SK-MEL-5 (cell line): ENCODE measurements at places on chromosomes 4 and X.
A peak's percentile ranks its signal among the peaks of the same experiment; 100 is the strongest.

DNA sequence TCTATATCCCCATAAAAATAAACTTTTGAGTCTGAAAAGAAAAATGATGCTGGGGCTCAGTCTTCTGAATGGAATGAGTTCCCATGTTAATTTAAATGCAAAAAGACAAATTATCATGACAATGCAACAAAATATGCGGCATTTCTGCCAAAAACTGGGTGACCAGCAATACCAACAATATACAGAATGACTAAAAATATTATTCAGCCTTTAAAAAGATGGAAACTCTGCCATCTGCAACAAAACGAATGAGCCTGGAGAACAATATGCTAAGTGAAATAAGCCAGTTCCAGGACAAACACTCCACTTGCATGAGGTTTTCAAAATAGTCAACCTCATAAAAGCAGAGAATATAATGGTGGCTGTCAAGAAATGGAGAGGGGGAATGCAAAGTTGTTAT is 558.5 kb downstream of the IL15 start:
- DNase-seq, result no peak

DNA sequence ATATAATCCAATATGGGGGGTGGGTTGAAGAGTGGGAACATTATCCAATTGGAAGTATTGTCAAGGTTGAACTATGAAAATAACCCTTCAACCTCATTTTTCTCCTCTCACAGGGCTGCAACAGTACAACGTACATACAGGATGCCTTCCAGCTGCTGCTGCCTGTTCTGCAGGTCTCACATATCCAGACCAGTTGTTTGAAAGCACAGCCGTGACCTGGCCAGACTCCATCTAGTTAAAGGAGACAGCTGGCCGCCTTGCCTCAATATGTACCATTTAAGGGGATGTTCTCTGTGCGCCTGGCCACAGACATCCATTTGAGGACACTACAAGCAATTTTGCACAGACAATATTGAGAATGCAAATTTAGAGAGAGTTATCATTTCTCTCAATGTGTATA is 75.7 kb downstream of the FAM114A1 start:
- DNase-seq, result no peak

- no peak for DNase-seq
Measured at GRCh38 chr4:5956285-5957021, 61.8 kb downstream of the C4orf50 start.

DNA sequence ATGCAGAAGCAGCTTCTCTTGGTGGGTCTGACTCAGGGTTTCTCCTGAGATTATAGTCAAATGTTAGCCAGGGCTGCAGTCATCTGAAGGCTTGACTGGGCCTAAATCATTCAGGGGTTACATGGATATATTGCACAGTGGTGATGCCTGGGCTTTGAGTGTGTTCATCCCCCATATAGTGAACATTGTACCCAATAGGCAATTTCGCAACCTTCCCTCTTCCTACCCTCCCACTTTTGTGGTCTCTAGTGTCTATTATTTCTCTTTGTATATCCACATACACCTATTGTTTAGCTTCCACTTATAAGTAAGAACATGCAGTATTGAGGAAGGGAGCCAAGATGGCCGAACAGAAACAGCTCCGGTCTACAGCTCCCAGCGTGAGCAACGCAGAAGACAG is 90.3 kb upstream of the CAMK2D start:
- DNase-seq, result no peak

DNA sequence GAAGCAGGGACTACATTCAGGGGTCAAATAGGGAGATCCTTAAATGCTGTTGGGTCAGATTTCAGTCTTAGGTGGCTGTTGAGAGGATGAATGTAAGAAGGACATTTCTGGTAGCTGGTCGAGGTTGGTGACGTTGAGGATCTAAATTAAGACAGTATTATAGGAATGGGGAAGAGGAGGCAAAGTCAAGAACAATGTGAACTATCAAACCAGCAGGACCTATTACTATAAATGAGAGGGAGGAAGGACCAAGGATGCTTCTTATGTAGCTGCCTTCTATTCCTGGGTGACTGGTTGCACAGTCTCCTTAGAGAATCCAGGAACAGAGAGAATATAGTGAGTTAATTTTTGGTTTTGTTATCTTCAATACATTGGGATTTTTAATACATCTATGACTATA is 118.5 kb upstream of the BMPR1B start:
- DNase-seq, result no peak

DNA sequence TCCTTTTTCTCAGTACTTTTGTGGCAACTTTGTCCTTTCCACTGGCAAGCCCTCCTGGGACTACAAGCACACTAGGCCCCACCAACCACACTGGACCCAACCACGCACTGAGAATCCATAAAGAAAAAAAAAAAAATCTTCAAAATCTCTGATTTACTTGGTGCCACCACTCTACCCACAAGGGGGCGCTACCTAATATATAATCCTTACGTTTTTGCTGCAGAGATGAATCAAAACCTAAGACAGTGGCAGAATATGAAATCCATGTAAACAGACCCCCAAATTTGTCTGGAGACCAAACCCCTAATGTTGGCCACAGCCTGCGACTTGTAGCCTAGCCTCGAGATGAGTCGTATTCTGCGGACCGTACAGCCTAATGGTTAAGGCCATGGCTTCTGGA is 63.5 kb upstream of the ARHGAP36 start:
- peak; percentile 51 for DNase-seq

- DNase-seq, result no peak
Measured at GRCh38 chrX:19958552-19959486, 32.0 kb downstream of the BCLAF3 start.

DNA sequence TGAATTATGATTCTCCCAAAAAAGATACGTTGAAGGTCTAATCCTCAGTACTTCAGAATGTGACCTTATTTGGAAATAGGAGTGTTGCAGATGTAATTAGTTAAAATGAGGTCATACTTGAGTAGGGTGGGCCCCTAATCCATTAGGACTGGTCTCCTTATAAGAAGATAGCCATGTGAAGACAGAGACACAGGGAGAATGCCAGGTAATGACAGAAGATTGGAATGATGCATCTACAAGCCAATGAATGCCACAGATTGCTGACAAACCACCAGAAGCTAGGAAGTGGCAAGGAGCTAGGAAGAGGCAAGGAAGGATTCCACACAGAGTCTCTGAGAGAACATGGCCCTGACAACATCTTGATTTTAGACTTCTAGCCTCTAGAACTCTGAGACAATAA is 7.4 kb upstream of the RPS6KA3 start:
- DNase-seq, result no peak

DNA sequence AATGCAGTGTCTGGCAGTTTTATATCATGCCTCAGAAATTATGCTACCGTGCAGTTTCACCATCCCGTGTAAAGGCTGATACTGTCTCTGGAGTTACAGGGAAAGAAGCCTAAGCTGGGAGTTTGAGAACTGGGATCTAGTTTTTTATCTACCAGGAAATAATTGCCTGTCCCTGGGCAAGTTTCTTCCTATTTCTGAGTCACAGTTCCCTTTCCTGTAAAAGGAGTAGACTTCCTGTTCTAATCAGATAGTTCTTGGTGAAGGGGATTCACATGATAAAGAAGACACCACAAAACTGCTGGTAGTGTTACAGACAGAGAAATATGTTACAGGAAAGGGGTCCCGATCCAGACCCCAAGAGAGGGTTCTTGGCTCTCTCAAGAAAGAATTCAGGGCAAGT is 17.1 kb downstream of the HERC3 start:
- DNase-seq, result no peak

- no peak for DNase-seq
Measured at GRCh38 chr4:188429965-188430364, 290.7 kb downstream of the TRIML1 start.

DNA sequence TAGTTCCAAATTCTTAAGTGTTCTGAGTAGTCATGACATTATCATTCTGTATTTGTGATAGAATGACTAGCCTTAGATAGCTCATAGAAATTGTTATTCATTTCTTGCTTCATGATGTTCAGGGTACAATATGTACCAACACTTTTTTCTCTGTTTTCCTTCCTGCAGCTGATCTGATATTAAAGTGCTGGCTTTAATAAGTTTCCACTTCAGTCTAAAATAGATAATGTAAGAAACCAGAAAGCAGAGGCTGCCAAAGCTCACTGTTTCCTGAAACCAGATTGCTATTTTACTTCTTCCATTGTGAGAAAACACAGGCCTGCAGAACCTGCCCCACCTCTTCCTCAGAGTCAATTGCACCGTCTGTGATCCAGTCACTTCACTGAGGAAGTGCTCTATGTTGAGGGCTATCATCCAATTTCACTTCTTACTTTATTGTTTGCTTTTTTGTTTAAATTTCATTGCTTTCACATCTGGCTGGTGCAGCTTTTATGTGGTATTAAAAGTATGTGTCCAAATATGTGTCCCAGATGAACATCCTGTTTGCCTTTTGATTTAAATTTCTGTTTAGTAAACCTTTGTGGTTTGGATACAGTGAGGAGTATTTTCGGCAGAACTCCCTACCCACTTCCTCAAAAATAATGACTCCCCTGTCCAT is 652.1 kb downstream of the ANKRD50 start:
- DNase-seq, result no peak

DNA sequence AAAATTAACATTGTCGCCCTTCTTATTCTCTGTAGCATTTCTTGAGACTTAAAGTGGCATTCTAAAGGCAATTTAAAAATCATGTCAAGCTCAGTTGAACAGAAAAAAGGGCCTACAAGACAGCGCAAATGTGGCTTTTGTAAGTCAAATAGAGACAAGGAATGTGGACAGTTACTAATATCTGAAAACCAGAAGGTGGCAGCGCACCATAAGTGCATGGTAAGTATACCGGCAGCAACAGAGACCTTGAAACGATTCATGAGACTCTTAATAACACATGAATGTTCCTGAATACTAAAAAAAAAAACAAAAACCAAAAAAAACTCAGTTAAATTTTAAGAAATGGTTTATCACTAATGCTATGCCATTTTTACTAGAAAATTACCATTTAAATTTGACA is 82.4 kb upstream of the HPRT1 start:
- peak; percentile 56 for DNase-seq

DNA sequence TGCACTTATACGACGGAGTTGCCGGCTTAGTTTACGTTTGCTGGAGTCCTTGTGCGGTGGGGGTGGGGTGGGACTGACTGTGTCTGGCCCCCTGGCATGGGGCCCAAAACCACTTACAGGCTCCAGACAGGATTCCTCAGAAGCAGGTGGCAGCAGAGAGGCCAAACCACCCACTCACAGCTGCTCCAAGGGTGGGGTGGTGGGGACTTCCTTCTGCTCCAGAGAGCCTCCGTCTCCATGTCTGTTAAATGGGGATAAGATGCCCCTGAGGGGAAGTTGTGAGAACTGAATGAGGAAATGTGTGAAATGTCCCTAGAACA is 36.7 kb downstream of the PSAPL1 start:
- DNase-seq, result no peak

- no peak for DNase-seq
Measured at GRCh38 chr4:86249074-86249473, 110.8 kb downstream of the MAPK10 start.

DNA sequence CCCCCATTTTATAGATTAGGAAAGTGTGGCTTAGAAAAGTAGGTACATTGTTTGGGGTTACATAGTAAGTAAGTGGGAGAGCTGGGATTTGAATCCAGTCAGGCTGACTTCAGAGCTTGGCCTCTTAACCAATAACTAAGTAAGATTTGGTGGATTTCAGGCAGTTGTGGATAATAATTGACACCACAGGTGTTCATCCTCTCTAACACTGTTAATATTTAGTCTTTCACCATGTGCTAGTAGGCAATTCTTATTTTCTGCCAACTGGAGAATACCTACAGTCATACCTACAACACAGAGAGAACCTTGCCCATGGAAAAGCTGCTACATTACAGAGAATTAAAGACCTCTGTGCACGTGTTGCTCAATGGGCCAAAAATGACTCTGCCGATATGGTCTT is 89.5 kb downstream of the DIAPH2 start:
- DNase-seq, result no peak

DNA sequence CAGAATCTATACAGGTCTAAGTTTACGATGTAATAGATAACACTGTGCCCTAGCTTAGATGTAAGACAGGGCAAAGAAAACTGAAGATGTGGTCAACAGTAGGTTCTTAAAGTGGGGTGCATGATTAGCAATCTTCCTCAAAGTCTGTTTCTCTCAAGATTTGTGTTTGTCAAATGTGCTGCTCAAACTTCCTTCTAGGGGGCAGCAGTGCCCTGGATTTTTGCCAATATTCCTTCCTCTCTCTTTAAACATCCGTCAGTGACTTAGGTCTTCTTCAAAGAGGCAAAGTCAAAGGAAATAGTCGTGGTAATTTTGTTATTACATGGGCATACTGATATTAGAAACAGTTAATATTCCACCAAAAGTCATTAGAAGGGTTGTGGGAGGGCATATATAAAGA is 4.2 kb upstream of the PDHA2 start:
- DNase-seq, result peak; percentile 52

DNA sequence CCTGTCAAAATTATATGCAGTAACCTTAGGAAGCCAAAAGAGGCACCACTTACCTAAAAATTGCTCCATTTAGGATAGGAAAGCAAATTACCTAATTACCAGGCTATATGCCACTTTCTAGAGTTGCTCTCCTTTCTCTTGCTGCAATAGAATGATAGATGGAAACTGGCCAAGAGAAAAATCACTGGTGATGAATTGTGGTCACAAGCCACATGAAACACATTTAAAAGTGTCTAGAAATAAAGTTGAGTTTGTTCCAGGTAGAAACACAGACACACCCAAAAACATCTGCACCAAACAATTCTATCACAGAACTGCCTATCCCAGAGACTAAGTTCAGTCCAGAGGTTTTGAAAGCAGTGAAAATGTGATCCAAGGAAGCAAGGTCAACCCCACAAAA is 337.7 kb downstream of the PCDH19 start:
- DNase-seq, result no peak

DNA sequence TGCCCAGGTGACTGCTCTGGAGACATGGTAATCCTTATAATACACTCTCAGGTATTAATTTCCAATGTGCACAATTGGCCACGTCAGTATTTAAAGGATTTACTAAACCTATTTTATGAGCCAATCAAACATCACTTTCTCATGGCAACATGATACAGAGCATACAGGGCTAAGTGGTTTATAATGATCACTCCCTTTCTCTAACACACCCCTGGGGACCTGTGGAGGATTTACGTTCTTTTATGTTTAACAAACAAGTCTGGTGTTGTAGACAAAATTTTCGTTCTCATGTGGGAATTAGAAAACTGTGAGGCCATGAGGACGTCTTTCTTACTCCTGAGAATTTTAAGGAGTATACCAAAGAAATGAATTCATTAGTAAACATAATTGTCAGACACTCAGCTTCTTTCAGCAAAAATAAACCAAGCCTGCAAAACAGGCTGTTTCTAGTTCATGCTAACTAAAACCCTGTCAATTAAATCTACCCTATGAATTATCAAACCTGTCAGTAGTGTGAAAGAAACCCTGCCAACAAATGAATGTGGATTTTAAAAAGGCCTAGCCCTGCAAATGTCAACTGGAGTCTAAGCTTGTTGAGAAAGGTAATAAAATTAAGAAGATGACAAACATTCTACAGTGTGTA is 155.8 kb downstream of the PDGFC start:
- DNase-seq, result no peak

GRCh38 chr4:71396382-71396781 is 57.6 kb downstream of the SLC4A4 start:
- no peak for DNase-seq

GRCh38 chr4:89285745-89286144 is 21.9 kb downstream of the GPRIN3 start:
- no peak for DNase-seq

- no peak for DNase-seq
Measured at GRCh38 chr4:4225915-4226605, 669 bp downstream of the OTOP1 start.
